Stomach (tissue), 19 donors: ENCODE measurements at places on chromosomes 12 and 14. TPM values are rescaled to one million over a fixed set of nuclear protein-coding genes. Genes with fewer than 3 reads are reported as not detected.

AQP2 gene
- 0.92 TPM for total RNA-seq

- peaks cover 23% of the 10 kb centered on the region for H3K4me1 ChIP-seq
- H3K36me3 ChIP-seq, result no peaks in the 10 kb centered on the region
- H3K27ac ChIP-seq, result no peak overlapping the region
- DNase-seq, result no peak
Measured at GRCh38 chr14:66601932-66602578, 94.1 kb downstream of the GPHN start.

- H3K4me1 ChIP-seq, result peaks cover 25% of the 10 kb centered on the region
- no peak for DNase-seq
- H3K27me3 ChIP-seq, result no peaks in the 10 kb centered on the region
- no peaks in the 10 kb centered on the region for H3K36me3 ChIP-seq
- peak overlapping the region; percentile 91 for H3K27ac ChIP-seq
Measured at GRCh38 chr12:67647181-67647798, 1.3 kb upstream of the DYRK2 start.

GRCh38 chr14:105854600-105855245 is 328.3 kb downstream of the TMEM121 start:
- no peaks in the 10 kb centered on the region for H3K36me3 ChIP-seq
- H3K4me1 ChIP-seq, result no peaks in the 10 kb centered on the region
- H3K4me3 ChIP-seq, result no peak overlapping the region

DNA sequence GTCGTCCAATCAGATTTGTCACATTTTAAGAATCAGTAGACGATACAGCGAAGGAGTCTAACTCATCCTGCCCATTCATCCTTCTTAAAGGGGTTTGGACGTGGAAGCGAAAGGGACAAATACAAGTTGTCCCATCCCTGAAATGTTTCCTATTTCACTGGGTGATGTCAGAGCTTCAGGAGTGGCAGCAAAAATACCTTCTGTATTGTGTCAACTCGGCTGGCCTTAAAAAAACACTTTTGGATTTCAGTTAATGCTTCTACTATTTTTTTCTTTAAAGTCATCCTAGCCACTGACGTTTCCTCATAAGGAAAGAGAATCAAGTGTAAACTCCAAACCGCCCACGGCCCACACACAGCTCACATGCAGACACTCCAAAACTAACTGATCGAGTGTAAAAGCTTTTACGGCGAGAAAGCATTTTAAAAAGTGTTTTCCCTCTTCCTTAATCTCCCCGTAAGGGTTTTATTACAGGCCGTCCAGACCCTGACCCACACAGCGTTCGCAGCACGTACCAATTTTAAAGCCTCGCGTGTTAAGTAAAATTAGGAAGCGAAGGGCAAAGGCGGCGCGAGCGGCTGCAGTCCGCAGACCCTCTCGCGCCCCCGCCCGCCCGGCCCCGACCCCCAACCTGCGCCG is 593 bp downstream of the CFL2 start:
- peak overlapping the region; percentile 84 for H3K4me3 ChIP-seq
- peaks cover 6% of the 10 kb centered on the region for H3K36me3 ChIP-seq

GRCh38 chr12:127450826-127451225 is 816.1 kb upstream of the TMEM132C start:
- no peak overlapping the region for H3K4me3 ChIP-seq
- H3K36me3 ChIP-seq, result no peaks in the 10 kb centered on the region
- H3K4me1 ChIP-seq, result peaks cover 8% of the 10 kb centered on the region
- DNase-seq, result no peak
- peaks cover 19% of the 10 kb centered on the region for H3K27me3 ChIP-seq
- H3K27ac ChIP-seq, result no peak overlapping the region

GRCh38 chr14:105363847-105364708 is 34.3 kb upstream of the TEX22 start:
- peak; percentile 31 for DNase-seq
- no peak overlapping the region for H3K27ac ChIP-seq
- no peaks in the 10 kb centered on the region for H3K27me3 ChIP-seq

DNA sequence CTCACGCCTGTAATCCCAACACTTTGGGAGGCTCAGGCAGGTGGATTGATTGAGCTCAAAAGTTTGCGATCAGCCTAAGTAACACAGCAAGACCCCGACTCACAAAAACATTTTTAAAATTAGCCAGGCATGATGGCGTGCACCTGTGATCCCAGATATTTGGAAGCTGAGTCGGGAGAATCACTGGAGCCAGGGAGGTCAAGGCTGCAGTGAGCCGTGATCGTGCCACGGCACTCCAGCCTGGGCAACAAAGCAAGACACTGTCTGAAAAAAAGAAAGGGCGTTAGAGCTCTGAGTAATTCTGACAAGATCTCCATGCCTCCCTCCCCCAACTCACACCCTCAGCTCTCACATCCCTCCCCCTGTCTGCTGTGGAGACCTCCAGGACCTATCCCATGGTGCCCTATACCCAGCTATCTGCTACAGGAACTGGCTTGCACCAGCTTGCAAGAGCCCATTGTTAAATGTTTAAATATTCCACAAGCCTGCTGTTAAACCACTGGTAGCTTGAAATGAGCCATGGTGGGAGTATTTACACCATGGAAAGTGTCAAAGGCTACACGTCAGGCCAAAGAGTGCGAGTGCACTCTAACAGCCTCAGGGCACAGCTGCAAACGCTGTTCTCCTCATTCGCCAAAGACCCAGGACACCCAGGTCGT is 35.1 kb upstream of the PPP2R5C start:
- H3K27ac ChIP-seq, result no peak overlapping the region
- H3K4me3 ChIP-seq, result no peak overlapping the region
- DNase-seq, result no peak
- H3K27me3 ChIP-seq, result no peaks in the 10 kb centered on the region
- peaks cover 10% of the 10 kb centered on the region for H3K4me1 ChIP-seq
- no peaks in the 10 kb centered on the region for H3K36me3 ChIP-seq

- DNase-seq, result no peak
- H3K27me3 ChIP-seq, result no peaks in the 10 kb centered on the region
- H3K27ac ChIP-seq, result no peak overlapping the region
- H3K4me3 ChIP-seq, result no peak overlapping the region
Measured at GRCh38 chr14:26773906-26774593, 176.2 kb upstream of the NOVA1 start.

- no peak overlapping the region for H3K4me3 ChIP-seq
- no peaks in the 10 kb centered on the region for H3K4me1 ChIP-seq
- DNase-seq, result no peak
- no peaks in the 10 kb centered on the region for H3K36me3 ChIP-seq
- no peaks in the 10 kb centered on the region for H3K27me3 ChIP-seq
Measured at GRCh38 chr12:27868139-27868538, 88.1 kb upstream of the MANSC4 start.

DNA sequence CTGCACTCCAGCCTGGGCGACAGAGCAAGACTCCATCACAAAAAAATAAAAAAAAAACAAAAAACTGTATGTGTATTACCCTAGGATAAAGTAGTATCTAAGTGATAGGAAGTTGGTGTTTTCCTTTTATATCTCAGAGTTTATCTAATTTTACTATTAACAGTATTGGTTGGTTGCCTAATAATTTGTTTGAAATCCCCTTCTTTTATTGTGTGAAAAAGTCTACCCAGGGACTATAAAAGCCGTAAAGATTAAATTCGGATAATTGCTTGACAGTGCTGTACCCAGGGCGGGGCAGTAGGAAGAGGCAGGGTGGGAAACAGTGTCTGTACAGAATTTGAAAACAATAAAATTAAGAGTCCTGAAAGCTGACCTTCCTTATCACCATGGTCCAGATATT is 78.4 kb downstream of the RASSF8 start:
- no peaks in the 10 kb centered on the region for H3K27me3 ChIP-seq
- H3K4me1 ChIP-seq, result peaks cover 11% of the 10 kb centered on the region
- DNase-seq, result no peak
- no peak overlapping the region for H3K27ac ChIP-seq
- H3K4me3 ChIP-seq, result no peak overlapping the region

DNA sequence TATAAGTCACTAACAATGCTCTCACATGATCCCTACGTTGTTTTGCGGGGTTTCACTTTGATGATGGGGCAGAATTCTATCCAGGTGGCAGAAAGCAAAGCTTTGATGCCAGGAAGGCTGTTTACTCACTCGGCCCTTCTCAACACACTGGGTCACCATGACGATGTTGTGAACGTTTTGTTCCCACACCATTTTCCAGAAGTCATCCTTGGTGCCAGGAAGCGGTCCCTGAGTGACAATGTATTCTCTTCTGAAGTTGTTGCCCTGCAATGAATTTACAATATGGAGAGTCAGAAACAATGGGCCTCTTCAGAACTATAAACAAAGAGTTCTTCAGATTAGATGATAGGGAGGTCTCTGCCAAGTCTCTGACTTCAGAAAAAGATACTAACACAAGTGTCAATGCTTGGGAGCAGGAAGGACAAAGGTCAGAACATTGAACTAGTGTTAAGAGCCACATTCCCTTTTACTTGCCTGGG is 101.3 kb downstream of the PTPRB start:
- no peak overlapping the region for H3K27ac ChIP-seq
- no peaks in the 10 kb centered on the region for H3K36me3 ChIP-seq
- no peaks in the 10 kb centered on the region for H3K4me1 ChIP-seq
- H3K27me3 ChIP-seq, result no peaks in the 10 kb centered on the region
- no peak overlapping the region for H3K4me3 ChIP-seq

GRCh38 chr14:34665785-34666435 is 36.0 kb upstream of the SNX6 start:
- no peak overlapping the region for H3K4me3 ChIP-seq
- DNase-seq, result no peak
- no peaks in the 10 kb centered on the region for H3K4me1 ChIP-seq
- H3K27ac ChIP-seq, result peak overlapping the region; percentile 16
- no peaks in the 10 kb centered on the region for H3K36me3 ChIP-seq

CCDC38 gene
- total RNA-seq, result not detected

- H3K4me3 ChIP-seq, result no peak overlapping the region
- no peak for DNase-seq
- peaks cover 61% of the 10 kb centered on the region for H3K4me1 ChIP-seq
- no peaks in the 10 kb centered on the region for H3K27me3 ChIP-seq
Measured at GRCh38 chr12:11681207-11681606, 31.7 kb downstream of the ETV6 start.

- H3K4me3 ChIP-seq, result no peak overlapping the region
- no peaks in the 10 kb centered on the region for H3K36me3 ChIP-seq
- H3K4me1 ChIP-seq, result no peaks in the 10 kb centered on the region
- H3K27me3 ChIP-seq, result no peaks in the 10 kb centered on the region
- no peak for DNase-seq
Measured at GRCh38 chr12:125794401-125794800, 729.2 kb downstream of the AACS start.

DNA sequence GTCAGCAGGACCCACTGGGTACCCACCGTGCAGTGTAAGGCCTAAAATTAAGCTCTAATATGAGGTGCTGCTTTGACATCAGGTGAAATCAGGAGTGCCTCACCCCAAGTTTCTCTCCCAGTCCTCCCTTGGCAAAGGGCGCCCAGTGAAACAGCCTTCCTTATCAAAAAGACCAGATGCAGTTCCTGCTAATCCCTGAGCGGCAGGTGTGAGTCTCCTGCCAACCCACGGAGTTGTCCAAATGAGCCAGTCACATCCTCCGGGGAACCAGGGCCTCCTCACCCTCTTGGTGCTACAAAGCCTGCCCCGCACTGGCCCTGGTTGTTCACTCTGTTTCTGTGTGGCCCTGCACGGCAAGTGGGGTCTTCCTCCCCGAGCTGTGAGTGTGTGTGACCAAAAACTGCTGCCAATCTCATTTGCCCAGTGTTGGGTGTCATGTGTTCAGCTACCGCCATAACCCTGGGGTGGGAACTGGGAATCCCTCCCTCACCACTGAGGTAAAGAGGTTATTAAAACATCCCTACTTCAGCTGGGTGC is 20.2 kb upstream of the P2RX4 start:
- no peak overlapping the region for H3K27ac ChIP-seq
- no peak overlapping the region for H3K4me3 ChIP-seq
- no peaks in the 10 kb centered on the region for H3K27me3 ChIP-seq
- H3K36me3 ChIP-seq, result peaks cover 2% of the 10 kb centered on the region
- DNase-seq, result no peak
- no peaks in the 10 kb centered on the region for H3K4me1 ChIP-seq

ASPG gene
- total RNA-seq, result 8.8 TPM
